ENCODE measurements at places on chromosomes 11 and 22.

DNA sequence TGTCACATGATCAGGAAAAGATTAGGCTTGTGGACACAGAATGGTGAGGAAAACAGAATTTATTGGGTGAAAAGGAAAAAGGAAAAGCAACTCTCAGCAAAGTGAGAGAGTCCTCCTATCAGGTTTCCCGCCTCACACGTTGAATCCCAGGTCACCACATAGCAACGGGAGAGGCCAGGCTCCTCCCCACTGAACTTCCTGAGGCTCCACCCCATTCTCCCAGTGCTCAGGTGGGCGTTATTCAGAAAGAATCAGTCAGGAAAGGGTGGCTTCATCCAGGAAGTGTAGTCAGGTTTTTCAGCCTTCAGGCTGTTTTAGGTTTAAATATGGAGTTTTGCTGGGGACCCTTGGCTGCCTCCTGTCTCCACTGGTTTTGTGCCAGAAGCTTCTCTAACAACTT is 66.9 kb downstream of the SPON1 start:
- DNase-seq = no peak

GRCh38 chr11:12842933-12843636 is 166.0 kb upstream of the RASSF10 start:
- no peak for DNase-seq

DNA sequence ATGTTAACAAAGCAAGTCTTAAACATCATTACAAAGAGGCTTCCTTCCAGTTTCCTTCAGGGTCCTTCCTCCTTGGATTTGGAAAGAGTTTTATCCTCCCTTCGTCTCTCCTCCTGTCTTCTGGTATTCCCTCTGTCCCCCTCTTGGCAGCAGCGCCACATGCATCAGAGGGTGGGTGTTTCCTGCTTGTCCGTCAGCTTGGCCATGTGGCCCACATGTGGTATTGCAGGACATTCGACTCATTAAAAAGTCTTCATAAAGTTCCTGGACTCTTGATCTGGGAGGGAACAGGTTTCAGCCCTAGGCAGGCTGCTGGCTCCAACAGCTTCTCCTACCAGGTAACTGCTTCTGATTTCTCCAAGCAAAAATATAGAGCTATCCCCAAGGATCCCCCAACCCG is 189.8 kb downstream of the CSNK2A3 start:
- no peak for DNase-seq

DNA sequence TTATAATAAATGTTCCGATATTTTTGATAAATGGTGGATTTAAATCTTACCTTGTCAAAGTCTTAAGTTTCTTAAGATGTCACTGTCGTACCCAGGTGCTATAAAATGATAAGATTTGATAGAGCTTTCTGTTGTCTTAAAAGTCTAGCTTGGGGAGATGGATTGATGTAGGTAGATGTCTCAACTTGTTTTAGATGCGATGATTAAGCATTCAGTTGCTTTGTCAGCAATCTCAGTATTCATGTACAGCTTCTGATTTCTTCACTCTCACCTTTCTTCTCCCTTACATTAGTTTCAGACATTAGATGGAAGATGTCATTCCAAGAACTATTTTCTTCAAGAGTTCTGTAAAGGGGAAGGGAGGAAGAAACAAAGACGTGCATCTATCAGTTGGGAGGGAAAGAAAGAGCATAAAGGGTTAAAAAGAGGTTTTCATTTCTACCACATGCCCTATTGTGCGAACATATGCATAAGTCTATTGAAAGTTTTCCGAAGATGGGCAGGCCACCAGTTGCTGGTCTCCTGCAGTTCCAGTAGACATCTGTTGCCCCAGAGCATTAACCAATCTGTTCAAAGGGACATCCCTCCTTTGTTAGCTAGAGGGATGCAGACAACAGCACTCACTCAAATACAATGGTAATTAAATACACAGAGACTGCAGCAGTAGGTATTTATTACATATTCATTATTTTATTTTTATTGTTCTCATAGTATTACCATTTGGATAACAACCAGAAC is 38.4 kb downstream of the ZC3H12C start:
- no peak for DNase-seq

- no peak for DNase-seq
These were observed 9.2 kb downstream of the ANO9 start for GRCh38 chr11:432501-433100.

DNA sequence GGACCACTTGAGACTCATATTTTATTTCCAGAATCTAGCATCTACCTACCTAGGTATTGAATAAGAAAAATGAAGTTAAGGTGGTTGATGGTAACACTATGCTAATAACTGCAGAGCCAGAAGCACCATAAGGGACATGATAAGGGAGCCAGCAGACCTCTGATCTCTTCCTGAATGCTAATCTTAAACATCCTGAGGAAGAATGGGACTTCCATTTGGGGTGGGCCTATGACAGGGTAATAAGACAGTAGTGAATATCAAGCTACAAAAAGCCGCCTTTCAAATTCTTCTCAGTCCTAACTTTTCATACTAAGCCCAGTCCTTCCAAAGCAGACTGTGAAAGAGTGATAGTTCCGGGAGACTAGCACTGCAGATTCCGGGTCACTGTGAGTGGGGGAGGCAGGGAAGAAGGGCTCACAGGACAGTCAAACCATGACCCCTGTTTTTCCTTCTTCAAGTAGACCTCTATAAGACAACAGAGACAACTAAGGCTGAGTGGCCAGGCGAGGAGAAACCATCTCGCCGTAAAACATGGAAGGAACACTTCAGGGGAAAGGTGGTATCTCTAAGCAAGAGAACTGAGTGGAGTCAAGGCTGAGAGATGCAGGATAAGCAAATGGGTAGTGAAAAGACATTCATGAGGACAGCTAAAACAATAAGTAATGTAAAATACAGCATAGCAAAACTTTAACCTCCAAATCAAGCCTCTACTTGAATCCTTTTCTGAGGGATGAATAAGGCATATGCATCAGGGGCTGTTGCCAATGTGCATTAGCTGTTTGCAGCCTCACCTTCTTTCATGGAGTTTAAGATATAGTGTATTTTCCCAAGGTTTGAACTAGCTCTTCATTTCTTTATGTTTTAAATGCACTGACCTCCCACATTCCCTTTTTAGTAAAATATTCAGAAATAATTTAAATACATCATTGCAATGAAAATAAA is 2.1 kb downstream of the HBB start:
- DNase-seq = no peak

GRCh38 chr22:28560046-28560742 is 119.4 kb downstream of the TTC28 start:
- DNase-seq = no peak

GRCh38 chr11:18027475-18027874 is 14.6 kb upstream of the SERGEF start:
- DNase-seq = no peak

- no peak for DNase-seq
These were observed 73.2 kb downstream of the KIAA1671 start for GRCh38 chr22:25025491-25026400.

GRCh38 chr11:24253237-24253760 is 243.6 kb upstream of the LUZP2 start:
- DNase-seq = no peak
